ENCODE measurements at places on chromosomes 2 and 18.

- no peak for DNase-seq
Observed at GRCh38 chr2:147174824-147175254, 670.0 kb upstream of the ACVR2A start.

DNA sequence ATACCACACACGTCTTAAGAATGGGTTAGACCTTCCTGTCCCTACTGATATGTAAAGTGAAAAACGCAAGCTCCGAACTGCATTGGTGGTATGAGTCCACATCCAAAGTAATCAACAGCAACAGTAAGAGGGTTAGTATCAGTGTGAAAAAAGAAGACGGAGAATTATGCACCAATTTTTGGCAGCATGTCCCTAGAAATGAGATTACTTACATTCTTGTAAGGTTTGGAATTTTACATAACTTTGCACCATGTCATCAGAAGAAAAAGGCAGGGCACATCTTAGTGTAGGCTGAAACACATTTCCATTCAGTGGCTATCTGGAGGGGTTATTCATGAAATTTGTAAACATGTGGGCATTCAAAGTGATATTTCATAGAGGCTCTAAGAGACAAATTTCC is 88.2 kb downstream of the LONRF2 start:
- DNase-seq = peak; percentile 84

- DNase-seq = peak; percentile 73
Observed at GRCh38 chr2:145184741-145185651, 665.1 kb upstream of the ZEB2 start.

DNA sequence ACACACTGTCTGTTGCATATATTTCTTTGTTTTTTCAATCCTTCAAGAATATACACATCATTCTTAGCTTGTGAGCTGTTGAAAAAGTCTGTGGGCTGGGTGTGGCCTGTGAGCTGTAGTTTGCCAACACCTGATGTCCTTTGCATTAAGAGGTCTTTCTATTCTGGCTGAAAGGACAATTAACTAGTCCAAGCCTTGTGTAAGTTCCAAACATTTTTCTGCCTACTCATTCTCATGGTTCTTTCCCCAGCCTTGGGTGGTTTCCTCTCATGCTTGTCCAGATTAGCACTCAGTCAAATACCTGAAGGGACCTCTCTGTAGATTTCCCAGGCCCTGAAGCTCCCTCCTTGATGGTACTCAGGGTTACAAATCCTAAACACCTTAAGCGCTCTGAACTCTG is 57.8 kb upstream of the NABP1 start:
- DNase-seq = peak; percentile 88

DNA sequence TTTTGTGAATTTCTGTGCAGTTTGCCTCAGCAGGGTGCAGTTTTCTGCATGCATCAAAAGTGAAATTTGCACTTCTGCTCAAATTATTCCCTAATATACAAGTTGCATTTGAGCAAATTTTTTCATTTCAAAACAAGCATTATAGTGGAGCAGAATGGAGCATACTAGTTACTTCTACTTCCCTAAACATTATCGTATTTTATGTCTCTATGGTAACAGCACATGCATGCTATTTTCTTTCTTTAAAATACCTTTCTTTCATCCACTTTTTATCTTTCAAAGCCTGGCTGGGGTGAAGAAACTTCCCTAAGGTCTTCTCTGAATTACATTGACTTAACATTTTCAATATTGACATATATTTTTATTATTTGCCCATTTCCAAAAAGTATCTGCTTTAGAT is 11.2 kb downstream of the RHBDD1 start:
- DNase-seq = no peak

DNA sequence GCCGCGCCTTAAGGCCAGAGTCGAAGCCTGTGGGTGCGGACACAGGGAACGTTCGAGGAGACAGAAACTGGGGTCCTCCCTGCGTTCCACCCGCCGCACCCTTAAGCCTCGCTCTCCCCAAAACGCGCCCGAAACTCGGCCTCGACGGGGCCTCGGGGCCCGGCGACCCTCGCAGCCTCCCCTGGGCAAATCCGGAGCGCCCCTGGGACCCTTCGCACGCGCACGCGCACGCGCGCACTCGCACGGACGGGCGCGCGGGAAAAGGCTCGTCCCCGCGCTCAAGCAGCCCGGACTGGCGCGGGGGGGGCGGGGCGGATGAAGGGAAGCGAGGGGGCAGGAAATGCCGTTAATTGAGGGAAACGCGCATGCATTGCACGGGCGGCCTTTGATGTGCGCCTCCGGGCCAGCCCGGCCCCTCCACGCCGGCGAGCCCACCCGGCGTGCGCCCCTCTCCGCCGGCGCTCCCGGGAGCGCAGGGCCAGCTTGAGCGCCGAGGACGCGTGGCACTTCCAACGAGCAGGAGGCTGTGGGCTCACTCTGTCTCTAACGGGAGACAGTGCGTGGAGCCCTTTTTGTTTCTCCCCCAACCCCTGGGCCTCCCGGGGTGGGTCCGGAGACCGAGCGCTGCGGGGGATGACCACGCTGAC is 5.4 kb upstream of the SALL3 start:
- DNase-seq = no peak

DNA sequence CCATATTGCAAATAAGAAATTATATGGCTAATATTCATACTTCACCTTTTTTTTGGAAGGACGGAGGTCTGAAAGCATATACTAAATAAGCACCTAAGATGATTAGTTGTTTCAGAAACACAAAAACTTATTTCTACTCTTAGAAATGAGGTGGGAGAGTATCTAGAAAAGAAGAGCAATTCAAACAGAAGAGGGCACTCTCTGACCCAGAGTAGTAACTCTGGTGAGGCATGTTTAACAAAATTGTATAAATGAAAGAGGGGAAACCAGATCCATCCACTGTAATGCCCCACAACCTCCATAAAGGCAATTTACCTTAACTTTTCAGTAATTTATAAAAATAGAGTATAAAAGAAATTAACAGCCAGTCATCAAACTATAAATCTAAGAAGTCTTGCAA is 669.6 kb upstream of the VRK2 start:
- no peak for DNase-seq

- no peak for DNase-seq
Observed at GRCh38 chr2:109527846-109528705, 85.7 kb downstream of the SEPTIN10 start.

DNA sequence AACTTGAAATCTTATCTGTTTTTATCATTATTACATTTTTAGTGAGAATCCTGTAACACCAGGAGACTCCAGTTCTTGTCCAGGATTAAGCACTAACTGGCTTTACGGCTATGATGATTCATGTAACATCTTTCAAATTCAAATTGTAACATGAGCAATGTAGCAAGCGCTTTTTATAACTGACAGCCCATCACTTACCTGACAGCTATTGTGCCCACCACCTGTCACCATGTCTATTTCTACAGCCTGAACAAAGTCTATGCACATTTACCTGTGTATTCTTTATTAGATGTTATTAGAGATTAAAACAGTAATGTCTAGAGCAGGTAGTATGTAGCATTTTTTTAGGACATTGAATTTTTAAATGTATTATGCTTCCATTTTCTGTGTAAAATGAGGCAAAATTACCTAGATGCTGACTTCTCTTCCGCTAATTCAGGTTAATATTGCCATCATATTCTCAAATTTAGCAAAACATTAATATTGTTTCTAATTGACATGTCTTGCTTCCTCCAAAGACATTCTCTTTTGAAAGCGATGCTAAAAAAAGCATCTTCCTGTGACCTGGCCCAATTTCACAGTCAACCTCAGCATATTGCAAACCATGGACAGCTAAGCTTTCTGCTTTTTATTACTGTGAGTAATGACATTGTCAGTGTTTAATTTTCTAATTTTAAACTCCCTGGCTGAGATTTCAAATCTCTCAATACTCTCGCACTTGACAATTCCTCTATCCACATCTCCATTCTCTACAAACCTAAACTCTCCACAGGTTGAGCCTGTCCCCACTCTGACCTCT is 37.8 kb downstream of the RIT2 start:
- DNase-seq = no peak

GRCh38 chr2:221549143-221549542 is 23.0 kb downstream of the EPHA4 start:
- peak; percentile 72 for DNase-seq

DNA sequence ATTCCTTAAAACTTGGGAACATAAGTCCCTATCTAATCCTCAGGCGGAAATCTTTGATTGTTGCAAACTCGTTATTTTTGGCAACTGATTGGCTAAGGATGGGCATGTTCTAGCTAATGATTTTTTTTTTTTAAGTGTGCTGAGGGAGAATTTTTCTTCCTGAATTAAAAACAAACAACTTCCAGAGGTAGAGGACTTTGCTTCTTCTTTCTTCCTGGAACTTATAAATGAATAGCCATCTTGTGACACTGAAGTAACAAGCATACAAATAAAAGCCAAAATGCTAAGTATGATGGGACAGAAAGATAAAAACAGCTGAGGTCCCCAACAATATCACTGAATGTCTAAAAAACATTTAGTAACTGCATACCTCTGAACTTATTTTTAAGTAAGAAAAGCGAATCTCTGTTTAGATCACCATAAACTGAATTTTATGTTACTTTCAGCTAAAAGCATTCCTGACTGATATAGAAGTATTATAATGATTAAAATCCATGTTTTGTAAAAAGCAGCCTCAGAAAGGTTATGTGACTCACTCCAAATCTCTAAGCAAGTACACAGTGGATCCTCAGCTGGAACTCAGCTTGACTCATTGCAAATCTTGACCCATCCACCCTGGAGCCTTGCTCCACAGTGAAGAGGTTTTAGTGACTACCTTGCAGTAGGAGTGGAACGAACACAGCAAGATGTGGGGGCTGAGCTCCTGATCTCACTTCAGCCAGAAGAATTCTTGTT is 344.4 kb downstream of the CLIP4 start:
- peak; percentile 76 for DNase-seq

DNA sequence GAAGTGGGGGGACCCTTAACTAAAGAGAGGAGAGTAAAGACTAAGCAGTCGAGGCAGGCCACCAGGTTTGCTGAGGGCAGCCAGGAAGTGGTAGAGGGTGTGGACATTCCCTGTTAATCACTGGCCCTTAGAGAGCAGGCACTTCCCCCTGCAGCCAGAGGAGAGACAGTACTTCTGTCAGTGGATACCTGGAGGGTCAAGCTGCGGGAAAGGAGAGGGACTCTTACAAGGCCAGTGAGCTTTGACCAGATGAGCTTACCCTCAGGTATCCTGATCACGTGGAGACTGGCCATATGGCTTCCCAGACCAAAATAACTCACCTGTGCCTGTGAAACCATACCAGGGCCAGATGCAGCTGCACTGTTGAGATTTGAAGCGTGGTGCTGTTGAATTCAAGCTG is 28.6 kb downstream of the ITGA6 start:
- no peak for DNase-seq

- DNase-seq = no peak
Observed at GRCh38 chr2:20416723-20417122, 30.2 kb upstream of the RHOB start.

GRCh38 chr2:237911363-237912017 is 52.1 kb downstream of the RAMP1 start:
- DNase-seq = no peak

DNA sequence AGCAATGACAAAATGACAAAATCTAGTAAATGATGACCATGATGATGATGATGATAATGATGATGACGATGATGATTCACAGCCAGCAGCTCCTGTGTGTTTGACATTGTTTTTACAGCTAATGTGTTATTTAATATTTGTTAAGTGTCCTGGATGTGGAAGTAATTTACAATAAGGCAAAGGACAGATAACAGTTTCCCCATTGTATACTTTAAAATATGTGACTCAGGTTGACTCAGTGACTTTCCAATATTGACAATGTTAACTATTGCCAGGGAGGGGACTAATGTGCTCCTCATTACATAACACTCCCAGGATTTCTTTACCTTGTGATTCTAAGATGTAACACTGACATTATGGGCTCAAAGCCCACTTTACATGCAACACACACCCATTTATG is 602.2 kb downstream of the FBXO15 start:
- no peak for DNase-seq

Measured in astrocyte (in vitro differentiated cells and primary cell).